ENCODE measurements at places on chromosomes 2 and 18.

DNA sequence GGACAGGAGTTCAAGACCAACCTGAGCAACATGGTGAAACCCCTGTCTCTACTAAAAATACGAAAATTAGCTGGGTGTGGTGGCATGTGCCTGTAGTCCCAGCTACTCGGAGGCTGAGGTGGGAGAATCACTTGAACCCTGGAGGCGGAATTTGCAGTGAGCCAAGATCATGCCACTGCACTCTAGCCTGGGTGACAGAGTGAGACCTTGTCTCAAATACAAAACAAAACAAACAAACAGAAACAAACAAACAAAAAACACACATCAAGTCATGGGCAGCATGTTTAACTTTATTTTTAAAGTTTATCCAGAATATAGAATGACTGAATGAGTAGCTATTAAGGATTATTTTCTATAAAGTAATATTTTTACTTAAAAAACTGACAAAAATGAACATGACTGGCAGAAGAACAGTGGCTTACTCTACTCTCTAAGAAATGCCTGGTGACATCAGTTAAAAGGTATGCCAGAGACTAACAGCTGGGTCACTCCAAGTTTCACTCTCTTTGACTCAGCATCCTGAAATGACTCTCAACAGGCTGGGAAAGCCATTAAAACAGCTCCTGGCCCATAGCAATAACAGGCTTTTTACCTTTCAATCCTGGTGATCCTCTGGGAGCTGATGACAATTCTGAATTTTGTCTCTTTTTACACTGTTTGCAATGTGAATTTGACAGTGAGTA, 281.6 kb upstream of the STON1 start:
- DNase-seq, result no peak

- DNase-seq, result peak; percentile 66
Observed at GRCh38 chr2:234500394-234501006, 3.6 kb upstream of the ARL4C start.

DNA sequence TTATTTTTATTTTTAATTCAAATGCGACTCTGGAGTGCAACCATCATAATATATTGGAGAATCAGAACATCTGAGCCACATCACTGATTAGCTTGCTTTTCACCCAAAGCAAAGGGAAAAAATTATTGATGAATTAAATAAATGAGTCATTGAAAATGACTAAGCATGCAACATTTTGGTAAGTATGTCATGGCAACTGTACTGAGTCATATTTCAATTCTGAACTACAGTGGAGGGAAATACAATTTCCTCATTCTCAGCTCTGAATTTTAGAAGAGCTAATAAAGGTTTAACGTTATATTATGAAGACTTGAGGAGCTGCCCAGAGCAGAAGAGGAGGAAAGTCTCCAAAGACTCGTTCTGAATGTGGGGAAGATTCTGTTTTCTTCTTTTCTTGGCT, 89.6 kb upstream of the CCDC68 start:
- DNase-seq, result no peak

- peak; percentile 24 for DNase-seq
Observed at GRCh38 chr2:102301867-102302362, 9.4 kb upstream of the IL1RL1 start.

DNA sequence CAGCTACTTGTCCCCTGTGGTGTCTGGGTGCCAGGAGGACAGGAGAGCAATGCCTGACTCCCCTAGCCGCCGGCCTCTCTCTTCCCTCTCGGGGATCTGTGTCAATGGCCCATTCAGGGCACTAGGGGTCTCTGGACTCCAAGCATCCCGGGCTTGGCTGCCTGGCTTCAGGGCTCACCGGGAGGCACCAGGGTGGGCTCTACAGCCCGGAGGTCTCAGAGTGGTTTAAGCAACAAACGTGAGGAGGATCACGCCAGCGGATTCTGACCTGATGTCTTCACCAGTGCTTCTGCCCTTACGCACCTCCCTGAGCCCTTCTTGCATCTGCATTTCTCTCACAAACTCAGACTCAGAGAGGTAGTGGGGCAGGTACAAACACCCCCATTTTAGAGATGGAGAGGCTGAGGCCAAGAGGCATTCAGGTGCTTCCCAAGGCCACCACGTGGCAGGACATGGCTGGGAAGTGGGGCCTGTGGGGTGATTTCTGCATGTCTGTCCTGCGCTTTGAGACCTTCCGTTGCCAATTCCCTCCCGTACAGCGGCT, 243.0 kb downstream of the CELF4 start:
- no peak for DNase-seq

DNA sequence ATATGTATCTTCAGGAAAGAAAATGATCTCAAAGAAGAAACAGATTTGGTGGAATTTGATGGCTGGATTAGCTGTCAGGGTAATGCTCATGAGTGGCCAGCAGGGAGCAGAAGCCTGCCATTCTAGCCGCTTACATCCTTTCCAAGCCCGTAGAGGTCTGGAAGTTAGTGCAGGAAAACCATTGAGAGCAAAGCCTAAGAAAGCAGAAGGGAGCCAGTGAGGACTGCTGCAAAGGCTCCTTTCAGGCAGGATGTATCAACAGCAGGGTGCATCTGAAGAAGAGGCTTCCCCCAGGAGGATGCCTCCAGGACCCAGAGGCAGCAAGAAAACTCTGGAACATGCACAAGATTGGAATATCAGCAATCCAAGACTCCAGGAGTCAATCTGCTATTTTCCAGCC, 22.9 kb upstream of the LBH start:
- DNase-seq, result peak; percentile 68

- no peak for DNase-seq
Observed at GRCh38 chr2:86522711-86523110, 40.5 kb downstream of the CHMP3 start.

GRCh38 chr2:22124003-22124402, 1000.2 kb downstream of the TDRD15 start:
- no peak for DNase-seq

DNA sequence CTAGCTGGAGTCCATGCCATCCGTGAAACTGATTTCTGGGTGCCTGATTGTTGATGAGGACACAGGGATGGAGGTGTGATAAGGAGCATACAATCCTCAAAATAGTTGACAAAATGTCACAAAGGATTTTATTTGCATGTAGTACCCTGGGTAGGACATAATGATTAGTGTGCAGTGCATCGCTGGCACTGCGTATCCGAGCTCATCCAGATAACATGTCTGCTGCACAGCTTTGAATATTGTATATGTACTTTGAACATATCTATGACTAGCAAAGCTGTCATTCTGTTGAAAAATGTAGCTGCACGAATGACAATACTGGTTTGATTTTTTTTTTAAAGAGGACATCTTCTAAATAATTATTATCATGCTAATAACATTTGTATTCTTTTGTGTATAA, 529.7 kb upstream of the FANCL start:
- DNase-seq, result no peak

DNA sequence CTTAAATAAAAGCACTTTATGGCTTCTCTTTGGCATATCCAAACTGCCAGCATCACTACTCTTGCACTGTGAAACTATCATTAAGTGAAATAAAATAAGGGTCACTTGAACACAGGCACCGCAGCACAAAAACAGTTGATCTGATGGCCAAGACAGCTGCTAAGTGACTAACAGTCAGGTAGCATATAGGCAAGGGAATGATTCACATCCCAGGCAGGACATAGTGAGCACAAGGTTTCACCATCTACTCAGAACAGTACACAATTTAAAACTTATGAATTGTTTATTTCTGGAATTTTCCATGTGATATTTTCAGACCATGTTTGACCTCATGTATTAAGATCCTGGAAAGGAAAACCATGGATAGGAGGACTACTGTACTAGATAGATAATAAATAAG, 214.2 kb downstream of the MREG start:
- DNase-seq, result no peak

DNA sequence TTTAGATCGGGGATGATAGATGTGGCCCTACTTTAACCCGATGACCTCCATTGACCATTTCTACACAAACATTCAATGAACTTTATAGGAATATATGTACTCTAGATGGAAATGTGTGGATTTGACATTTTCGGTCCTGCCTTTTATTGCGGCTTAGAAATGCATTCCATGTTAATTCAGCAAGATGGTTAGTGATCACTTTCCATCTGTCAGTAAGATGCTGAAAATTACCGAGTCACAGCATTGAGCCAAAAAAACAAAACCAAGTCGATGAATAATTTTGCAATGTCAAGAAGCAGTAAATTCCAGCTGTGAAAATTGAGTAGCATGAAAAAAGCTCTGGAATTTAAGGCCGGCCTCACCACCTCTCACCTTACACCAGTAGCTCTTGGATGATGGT, 1642.6 kb upstream of the NXPH2 start:
- no peak for DNase-seq

- DNase-seq, result no peak
Observed at GRCh38 chr2:131112529-131112928, 7.4 kb downstream of the PLEKHB2 start.

DNA sequence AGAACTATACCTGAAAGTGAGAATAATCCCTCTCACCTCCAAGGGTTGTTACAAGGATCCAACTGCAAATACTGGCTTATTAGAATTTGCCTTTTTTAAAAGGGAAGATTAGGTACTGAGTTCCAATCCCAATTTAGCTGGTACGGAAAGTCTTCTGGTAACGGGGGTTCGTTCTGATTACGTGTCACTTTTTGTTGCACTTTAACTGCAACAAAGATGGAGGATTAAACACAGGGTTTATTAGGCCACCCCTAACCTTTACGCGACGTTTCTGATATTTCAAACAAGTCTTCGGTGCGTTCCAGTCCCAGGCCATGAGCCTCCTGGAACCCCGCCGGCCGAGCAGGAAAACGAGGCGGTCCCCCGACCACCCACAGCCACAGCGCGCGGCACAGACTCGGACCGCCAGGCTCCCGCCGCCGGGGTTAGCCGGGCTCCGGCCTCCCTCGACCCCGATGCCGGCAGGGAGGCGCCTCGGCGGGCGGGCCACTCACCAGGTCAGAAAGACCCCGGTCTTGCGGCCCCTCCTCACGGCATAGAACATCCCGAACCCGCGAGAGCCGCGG, 411 bp downstream of the RNASEH1 start:
- DNase-seq, result no peak

DNA sequence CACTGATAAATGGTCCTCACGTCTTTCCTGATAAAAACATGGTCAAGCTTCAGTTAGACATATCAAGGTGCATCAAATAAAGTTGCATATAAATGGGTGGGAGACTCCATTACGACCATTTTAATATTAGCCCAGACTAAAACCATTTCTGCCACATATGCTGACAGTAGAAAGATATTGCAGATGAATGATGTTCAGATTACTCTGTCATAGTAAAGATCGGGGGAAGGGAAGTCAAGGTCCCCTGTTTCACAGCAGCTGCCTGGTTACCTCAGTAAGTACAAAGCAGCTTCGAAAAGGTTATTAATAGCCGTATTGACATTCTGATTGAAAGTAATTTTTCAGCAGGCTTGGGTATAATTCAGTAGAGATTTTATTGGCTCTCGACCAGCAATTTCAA, 927.7 kb upstream of the CDH2 start:
- no peak for DNase-seq

DNA sequence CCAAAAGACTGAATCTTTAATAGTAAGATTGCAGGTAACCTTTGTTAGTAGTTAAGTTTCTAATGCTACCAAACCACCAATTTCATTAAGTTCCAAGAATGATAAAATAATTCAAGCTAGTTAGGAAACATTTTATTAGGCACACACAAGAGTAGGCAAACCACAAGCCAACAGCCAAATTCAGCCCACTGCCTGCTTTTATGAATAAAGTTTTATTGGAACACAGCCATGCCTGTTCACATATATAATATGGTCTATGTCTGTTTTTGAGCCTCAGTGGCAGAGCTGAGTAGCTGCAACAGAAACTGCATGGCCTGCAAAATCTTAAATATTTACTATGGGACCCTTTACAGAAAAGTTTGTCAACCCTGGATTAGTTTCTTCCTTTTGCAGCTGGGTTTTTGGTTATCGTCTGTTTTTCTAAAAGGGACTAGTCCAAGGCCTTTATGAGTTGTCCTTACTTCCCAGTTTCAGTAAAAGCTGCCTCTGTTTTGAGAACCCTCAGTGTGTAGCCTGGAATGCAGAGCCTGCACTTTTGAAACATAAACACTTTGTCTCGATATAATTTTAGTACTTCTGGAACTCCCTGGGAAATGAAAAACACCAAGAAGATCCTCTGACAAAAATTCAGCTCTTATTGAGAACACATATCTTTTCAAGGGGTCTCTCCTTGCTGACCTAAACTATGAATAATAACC, 39.1 kb downstream of the FRZB start:
- DNase-seq, result no peak

DNA sequence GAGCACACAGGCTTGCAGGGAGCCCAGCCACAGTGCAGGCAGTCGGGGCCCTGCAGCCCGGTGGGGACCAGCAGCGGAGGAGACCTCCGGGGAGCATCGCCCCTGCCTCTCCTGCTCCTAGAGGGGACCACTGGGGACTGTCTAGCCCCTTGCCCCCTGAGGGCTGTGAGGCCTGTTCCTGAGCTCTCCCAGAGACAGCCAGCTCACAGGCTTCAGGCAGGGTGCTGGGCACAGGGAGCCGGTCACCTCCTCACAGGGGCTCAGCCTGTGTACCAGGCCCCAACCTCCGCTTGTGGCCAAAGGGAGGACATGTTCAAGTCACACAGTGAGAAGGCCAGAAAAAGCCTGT, 3.5 kb upstream of the NMUR1 start:
- DNase-seq, result no peak

GRCh38 chr18:54222922-54223567, 1.4 kb downstream of the MBD2 start:
- DNase-seq, result no peak

DNA sequence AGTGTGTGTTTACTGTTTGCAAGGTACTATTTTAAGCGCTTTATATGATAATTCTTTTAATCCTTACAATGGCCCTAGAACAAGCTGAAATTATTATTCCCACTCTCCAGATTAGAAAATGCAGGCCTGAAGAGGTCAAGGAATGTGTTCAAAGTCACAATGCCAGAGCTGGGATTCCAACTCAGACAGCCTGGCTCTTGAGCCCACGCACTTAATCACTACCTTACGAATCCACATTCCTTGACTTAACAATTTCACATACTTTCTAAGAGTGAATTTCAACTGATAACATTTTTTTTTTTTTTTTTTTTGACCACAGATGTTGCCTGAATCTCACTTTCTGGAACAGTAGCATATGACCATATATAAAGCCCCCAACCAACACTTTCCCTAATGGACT, 400.3 kb downstream of the NCKAP5 start:
- no peak for DNase-seq

GRCh38 chr2:215692387-215693079, 256.7 kb upstream of the FN1 start:
- no peak for DNase-seq

All from mucosa of gallbladder (tissue), 1 donor.